Fibroblast of lung (primary cell): ENCODE measurements at places on chromosomes 3 and 15. TPM values are rescaled to one million over a fixed set of nuclear protein-coding genes. Genes with fewer than 3 reads are reported as not detected.

SLC28A1 gene
- total RNA-seq, result not detected in 2 replicates

CADPS gene
- 33.1 and 63.1 TPM in 2 replicates for total RNA-seq

EPB42 gene
- total RNA-seq, result not detected in 2 replicates

- H3K27me3 ChIP-seq, result no peaks in the 10 kb centered on the region
- H3K4me3 ChIP-seq, result peak overlapping the region; percentile 24
- H3K36me3 ChIP-seq, result no peaks in the 10 kb centered on the region
- peaks cover 20% of the 10 kb centered on the region for H3K4me1 ChIP-seq
These were observed 112.9 kb downstream of the PDZRN3 start for GRCh38 chr3:73511571-73512525.

- H3K27me3 ChIP-seq, result no peaks in the 10 kb centered on the region
- no peak overlapping the region for H3K4me3 ChIP-seq
- H3K36me3 ChIP-seq, result no peaks in the 10 kb centered on the region
- no peak for DNase-seq
- H3K27ac ChIP-seq, result no peak overlapping the region
- H3K4me1 ChIP-seq, result peaks cover 4% of the 10 kb centered on the region
These were observed 35.3 kb downstream of the PAK2 start for GRCh38 chr3:196774848-196775422.

DNA sequence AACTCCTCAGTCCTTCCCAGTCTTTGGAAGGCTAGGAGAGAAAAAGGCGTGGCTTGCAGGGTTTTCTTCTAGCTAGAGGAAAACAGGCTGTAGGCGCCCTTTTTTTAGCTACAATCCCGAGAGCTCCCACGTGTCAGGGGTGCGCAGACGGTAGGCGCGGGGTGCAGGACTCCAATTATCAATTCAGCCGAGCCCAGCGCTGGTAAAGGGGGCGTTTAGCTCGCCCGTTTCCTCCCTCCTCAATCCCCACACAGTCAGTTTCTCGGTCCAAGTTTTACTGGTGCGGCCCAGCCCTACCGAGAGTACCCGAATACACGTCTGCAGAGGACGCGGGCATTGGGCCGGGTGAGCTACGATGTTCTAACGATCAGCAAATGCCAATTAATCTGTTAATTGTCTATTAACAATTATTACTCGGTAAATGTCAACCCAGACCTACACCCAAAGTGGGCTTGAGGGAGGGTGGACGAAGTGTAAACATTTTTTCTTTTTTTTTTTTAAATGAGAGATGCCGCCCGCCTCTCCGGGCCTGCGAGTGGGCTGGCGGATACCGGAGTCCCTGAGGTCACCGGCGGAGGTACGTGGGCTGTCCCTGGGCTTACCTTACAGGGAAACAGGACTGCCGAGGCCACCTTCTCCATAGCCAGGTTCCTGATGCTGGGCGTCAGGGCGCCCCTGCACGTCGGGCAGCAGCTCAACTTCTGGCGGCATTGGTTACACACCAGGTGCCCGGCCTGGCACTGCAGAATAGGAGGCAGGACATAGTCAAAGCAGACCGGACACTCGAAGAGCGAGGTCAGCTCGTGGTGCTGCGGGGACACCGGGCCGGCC lies 923 bp downstream of the SIAH2 start:
- H3K27ac ChIP-seq, result peak overlapping the region; percentile 97
- H3K36me3 ChIP-seq, result peaks cover 2% of the 10 kb centered on the region
- peak overlapping the region; percentile 94 for H3K4me3 ChIP-seq
- DNase-seq, result peak; percentile 64
- H3K27me3 ChIP-seq, result no peaks in the 10 kb centered on the region

DNA sequence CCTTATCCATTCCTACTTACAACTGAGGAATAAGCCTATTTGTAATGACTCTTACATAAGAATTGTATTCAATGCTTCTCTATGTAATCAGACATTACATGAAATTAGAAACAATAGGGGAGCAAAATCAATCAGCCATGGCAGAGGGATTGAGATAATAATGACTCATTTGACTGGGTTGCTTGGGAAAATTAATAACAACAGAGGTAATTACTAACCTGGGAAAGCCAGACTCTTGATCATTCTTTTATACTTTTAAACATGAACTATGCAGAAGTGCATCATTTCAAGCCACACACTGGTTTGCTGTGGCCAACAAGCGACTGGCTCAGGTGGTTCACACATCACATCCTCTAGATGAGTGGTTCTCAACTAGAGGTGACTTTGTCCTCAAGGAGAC lies 126.3 kb upstream of the CRBN start:
- DNase-seq, result no peak
- no peak overlapping the region for H3K4me3 ChIP-seq
- no peaks in the 10 kb centered on the region for H3K27me3 ChIP-seq
- no peaks in the 10 kb centered on the region for H3K4me1 ChIP-seq
- H3K27ac ChIP-seq, result no peak overlapping the region
- H3K36me3 ChIP-seq, result no peaks in the 10 kb centered on the region

GRCh38 chr15:53611145-53611920 lies 148.1 kb downstream of the WDR72 start:
- H3K27me3 ChIP-seq, result no peaks in the 10 kb centered on the region
- no peak overlapping the region for H3K4me3 ChIP-seq
- no peaks in the 10 kb centered on the region for H3K36me3 ChIP-seq
- H3K27ac ChIP-seq, result no peak overlapping the region

DNA sequence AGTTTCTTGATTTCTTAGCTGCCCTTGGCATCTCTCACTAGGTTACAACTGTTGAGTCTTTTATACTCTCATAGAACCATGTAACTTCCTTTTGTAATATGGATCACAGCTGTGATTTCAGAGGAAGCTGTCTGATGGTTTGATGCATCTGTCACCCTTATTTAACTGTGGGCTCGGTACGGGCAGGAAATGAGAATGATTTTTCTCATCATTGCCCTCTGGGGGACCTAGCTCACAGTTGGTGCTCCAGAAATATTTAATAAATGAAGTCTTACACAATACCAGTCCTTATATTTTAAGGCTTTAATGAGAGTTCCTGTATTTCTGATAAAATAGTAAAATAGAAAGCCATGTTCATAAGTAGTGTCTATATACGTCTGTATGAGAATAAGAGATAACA lies 151.2 kb downstream of the EBLN2 start:
- H3K27ac ChIP-seq, result no peak overlapping the region
- no peaks in the 10 kb centered on the region for H3K4me1 ChIP-seq
- H3K27me3 ChIP-seq, result no peaks in the 10 kb centered on the region
- no peak overlapping the region for H3K4me3 ChIP-seq
- H3K36me3 ChIP-seq, result no peaks in the 10 kb centered on the region

GRCh38 chr3:38843898-38844297 lies 27.9 kb upstream of the SCN10A start:
- no peak overlapping the region for H3K4me3 ChIP-seq
- DNase-seq, result peak; percentile 77
- H3K27ac ChIP-seq, result no peak overlapping the region
- no peaks in the 10 kb centered on the region for H3K36me3 ChIP-seq
- no peaks in the 10 kb centered on the region for H3K27me3 ChIP-seq

DNA sequence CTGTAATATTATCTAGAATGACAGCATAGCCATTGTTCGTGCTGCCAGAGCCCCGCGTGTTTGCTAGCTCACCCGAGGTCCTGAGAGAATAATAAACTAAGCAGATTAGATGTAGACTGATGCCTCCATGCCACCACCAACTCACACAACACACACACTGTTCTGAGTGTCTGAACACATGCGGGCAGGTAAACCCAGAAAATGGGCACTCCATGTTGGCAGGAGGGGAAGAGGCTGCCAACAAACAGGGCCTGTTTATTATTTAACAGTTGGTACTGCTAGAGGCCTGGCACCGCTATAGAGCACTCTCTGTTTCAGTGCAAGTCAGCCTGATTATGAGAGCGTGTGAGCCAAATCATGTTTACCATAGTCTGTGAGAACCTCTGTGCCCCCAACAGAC lies 299.0 kb downstream of the ZBTB20 start:
- no peaks in the 10 kb centered on the region for H3K27me3 ChIP-seq
- H3K4me1 ChIP-seq, result no peaks in the 10 kb centered on the region
- no peaks in the 10 kb centered on the region for H3K36me3 ChIP-seq
- DNase-seq, result no peak
- H3K27ac ChIP-seq, result no peak overlapping the region

- no peaks in the 10 kb centered on the region for H3K4me1 ChIP-seq
- no peaks in the 10 kb centered on the region for H3K27me3 ChIP-seq
- H3K36me3 ChIP-seq, result no peaks in the 10 kb centered on the region
- no peak overlapping the region for H3K27ac ChIP-seq
- DNase-seq, result no peak
These were observed 188.1 kb upstream of the NSMCE3 start for GRCh38 chr15:29457729-29458128.

- DNase-seq, result no peak
- H3K4me1 ChIP-seq, result no peaks in the 10 kb centered on the region
- H3K36me3 ChIP-seq, result no peaks in the 10 kb centered on the region
- no peaks in the 10 kb centered on the region for H3K27me3 ChIP-seq
- H3K27ac ChIP-seq, result no peak overlapping the region
These were observed 45.7 kb downstream of the CD86 start for GRCh38 chr3:122100591-122101463.

DNA sequence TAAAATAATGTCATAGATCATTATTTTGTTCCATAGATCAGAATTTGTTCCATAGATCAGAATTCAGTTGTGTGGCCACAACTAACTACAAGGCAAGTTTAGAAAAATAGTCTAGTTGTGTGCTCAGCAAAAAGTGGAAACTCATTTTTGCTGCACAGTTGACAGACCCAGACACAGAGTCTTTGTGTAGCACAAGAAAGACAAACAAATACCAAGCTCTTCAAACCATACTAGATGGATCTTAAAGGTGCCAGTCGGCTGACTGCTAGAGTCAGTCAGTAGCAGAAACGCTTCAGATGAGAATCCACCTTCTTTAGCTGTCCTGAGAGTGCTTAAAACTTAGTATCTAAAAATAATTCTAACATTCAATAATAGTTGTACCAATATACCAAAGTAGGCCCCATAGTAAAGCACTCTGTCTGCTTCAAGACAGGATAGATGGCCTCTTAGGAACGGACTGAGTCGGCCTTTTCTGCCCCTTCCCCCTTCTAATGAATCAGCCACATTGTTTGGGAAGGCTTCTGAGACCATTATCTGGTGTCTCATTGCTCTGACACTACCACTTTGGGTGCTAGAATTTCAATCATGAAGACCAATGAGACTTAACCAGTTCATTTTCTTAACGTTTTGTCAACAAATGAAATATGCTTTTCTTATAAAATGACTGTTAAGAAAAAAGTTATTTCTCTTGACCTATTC lies 27.7 kb upstream of the SLC4A7 start:
- H3K4me1 ChIP-seq, result no peaks in the 10 kb centered on the region
- no peaks in the 10 kb centered on the region for H3K36me3 ChIP-seq
- no peak overlapping the region for H3K4me3 ChIP-seq

- no peak overlapping the region for H3K27ac ChIP-seq
- no peaks in the 10 kb centered on the region for H3K27me3 ChIP-seq
- H3K4me3 ChIP-seq, result no peak overlapping the region
These were observed 269.0 kb upstream of the ADAMTS9 start for GRCh38 chr3:64956711-64957325.

- H3K4me3 ChIP-seq, result no peak overlapping the region
- no peak for DNase-seq
- no peaks in the 10 kb centered on the region for H3K36me3 ChIP-seq
- no peaks in the 10 kb centered on the region for H3K4me1 ChIP-seq
- no peaks in the 10 kb centered on the region for H3K27me3 ChIP-seq
These were observed 22.3 kb upstream of the P2RY13 start for GRCh38 chr3:151351648-151352047.

DNA sequence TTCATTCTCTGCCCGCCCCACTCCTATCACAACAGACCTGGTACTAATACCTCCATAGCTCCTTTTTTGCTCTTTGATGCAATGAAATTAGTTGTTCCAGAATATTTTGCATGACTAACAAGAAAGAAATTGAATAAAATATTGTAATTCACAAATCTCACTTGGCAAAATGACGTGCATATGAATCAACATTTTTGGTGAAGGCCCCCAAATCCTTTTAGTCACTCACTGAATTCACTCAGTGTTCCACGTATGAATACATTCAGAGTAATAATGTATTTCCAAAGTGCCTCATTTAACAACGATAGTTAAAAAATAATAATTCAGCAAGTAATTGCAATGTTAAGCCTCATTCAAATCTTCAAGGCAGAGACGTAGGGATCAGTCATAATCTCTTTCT lies 148.6 kb upstream of the STRIT1 start:
- no peaks in the 10 kb centered on the region for H3K36me3 ChIP-seq
- no peak for DNase-seq
- no peak overlapping the region for H3K27ac ChIP-seq
- no peaks in the 10 kb centered on the region for H3K27me3 ChIP-seq
- no peaks in the 10 kb centered on the region for H3K4me1 ChIP-seq

DNA sequence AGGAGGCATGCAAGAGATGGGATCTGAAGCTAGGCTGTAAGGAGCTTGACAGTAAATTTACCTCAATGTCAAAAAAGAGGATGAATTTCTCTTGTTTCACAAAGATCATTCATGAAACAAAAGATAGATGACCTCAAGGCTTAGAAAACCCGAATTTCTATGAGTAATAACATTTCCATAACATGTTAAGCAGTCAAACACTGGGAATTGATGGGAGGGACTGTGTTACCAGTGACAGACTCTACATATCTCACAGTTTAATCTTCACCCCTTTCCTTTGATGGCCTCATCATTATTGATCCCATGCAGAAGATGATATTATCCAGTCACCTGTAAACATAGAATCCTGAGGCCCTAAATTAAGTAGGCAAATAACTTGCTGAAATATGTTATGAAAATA lies 53.5 kb upstream of the VGLL3 start:
- H3K4me3 ChIP-seq, result no peak overlapping the region
- no peaks in the 10 kb centered on the region for H3K27me3 ChIP-seq
- H3K36me3 ChIP-seq, result no peaks in the 10 kb centered on the region
- no peaks in the 10 kb centered on the region for H3K4me1 ChIP-seq

GRCh38 chr3:66644549-66644948 lies 143.7 kb upstream of the LRIG1 start:
- no peak for DNase-seq
- no peaks in the 10 kb centered on the region for H3K27me3 ChIP-seq
- H3K27ac ChIP-seq, result no peak overlapping the region
- no peaks in the 10 kb centered on the region for H3K36me3 ChIP-seq
- H3K4me1 ChIP-seq, result no peaks in the 10 kb centered on the region
- H3K4me3 ChIP-seq, result no peak overlapping the region

GRCh38 chr15:77824361-77825251 lies 191.9 kb upstream of the LINGO1 start:
- H3K27ac ChIP-seq, result no peak overlapping the region
- H3K4me3 ChIP-seq, result no peak overlapping the region
- DNase-seq, result no peak
- H3K4me1 ChIP-seq, result no peaks in the 10 kb centered on the region
- no peaks in the 10 kb centered on the region for H3K36me3 ChIP-seq
